ENCODE measurements at places on chromosomes 2 and 18.

DNA sequence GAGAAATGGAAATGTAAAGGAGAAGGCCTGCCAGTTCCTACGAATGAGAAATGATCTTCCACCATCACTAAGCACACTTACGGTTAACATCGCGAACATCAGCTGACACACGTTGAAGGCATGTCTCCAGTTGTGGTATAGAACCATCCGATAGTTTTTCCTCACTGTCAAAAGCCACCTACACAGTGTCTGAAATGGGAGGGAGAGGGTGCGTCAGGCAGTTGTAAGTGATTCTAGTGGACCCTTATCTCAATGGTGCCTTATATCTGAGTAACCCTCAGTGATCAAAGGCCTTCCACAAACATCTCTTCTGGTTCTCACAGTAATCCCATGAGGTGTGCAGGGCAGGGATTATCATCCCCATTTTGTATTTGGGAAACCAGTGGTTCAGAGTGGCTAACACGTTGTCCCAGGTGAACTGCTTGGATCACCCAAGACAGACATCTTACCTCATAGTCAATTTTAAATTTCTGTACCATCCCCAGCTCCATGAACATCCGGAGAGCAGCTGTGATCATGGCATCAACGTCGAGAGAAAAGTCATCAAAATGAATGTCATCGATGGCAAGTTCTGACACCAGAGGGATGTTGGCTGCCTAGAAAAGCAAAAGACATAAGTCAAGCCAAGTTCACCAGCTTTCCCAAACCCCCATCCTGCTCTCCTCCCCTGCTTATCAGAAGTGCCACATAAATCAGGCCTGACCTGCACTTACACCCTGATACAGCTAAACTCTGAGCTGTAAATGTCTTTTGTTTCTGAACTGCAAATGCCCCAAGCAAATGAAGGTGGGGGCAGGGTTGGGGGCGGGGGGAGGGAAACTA, 335.2 kb downstream of the AGPS start:
- no peak for DNase-seq

DNA sequence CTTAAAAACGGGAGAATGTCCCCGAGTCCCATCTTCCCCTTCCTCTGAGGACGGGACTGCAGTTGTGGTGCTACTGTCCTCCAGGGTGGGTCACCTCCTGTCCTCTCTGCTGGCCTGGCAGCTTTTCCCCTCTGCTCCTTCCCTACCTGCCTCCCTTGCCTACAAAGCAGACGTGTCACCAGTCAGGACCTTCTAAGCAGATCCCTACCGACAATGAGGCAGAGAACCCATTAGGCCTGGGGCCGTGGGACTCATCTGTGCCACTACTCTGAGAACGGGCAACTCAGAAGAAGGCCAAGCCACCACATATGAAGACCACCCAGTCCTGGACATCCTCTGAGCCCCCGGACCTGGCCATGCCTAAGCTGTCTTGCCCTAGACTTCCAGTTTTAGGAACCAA, 103.0 kb upstream of the TEX51 start:
- no peak for DNase-seq

DNA sequence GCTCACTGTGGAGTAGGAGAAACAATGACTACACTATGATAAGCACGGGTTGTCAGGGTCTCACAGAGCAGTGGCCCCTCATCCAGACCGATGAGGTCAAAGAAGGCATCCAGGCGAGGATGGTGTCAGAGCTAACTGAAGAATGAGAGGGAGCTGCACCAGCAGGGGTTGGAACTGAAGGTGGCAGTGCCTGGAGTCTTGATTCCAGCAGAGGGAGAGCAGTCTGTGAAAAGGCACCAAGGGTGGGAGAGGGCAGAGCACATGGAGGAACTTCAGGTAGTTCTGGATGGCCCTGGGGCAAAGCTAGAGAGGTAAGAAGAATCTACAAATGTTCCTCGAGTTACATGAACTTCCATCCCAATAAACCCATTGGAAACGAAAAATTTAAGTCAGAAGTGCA, 12.6 kb downstream of the ELMOD3 start:
- DNase-seq, result no peak

- no peak for DNase-seq
These were observed 474.8 kb downstream of the METTL4 start for GRCh38 chr18:2096551-2096950.

GRCh38 chr18:36075862-36076587, 8.7 kb upstream of the RPRD1A start:
- no peak for DNase-seq

DNA sequence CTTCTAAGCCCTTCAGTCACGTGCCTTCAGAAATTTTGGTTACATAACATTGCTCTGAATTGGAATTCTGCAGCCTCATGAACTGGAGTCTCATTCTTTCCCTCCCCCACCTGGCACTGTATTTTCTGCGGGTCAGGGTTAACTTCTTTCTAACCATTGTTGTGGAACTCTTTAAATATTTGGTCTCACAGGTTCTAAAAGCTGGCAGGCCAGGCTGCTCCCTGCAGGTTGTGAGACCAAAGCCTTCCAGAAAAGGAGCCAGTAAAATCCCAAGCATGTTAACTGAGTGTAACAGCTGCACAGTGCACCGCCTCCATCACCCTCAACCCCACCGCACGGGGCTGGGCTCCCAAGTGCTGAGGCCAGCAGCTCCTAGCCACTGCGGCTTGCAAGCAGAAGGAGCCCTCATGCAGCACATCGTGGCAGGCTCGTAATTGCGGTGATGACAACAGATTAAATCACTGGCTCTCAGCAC, 174.1 kb upstream of the ALPP start:
- DNase-seq, result no peak

GRCh38 chr18:9437672-9438071, 37.6 kb upstream of the RALBP1 start:
- no peak for DNase-seq

DNA sequence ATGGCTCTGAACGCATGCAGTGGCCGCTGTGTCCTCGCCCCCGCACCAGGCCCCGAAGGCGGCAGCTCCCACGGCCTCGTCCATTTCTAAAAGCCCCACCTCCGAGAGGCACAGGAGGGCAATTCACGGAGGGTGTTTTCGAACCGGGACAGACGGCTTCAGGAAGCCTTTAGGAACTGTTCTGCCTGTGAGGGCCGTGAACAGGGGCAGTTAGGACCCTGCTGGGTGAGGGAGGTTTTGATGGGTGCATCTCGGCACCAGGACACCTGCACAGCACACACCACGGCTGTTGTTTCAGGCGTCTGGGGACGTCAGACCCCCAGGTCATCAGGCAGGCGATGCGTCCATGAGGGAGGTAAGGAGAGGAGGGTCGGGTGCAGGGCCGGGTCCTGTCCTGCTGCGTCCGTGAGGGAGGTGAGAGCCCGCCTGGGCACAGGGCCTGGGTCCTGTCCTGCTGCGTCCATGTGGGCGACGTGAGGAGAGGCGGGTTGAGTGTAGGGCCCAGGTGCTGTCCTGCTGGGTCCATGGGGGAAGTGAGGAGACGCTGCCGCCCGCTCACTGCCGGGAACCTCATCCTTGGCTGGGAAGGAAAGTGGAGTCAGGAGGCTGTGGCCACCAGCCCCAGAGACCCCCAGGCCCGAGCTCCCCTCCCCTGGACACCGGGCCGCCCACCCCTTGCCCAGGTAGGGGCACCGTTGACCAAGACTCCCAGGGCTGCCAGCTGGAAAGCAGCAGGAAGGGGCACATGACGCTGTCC, 25.5 kb upstream of the KCNG2 start:
- no peak for DNase-seq

DNA sequence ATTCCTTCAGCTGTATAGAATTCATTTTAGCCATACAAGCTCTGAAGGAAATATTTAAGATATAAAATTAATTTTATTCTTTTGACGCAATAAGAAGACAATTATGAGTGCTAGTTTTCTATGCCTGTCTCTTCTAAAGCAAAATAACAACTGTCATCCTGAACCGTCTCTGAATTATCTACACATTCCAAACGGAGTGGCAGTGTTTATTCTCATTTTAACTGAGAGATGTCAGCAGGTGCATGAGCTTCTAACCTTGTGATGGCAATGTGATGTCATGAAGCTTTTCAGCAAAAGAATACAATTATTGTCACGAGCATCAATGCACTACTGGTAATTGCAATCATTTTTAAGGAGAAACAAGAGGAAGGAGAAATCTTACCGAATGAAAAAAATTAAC, 274.8 kb downstream of the SPAG16 start:
- no peak for DNase-seq

DNA sequence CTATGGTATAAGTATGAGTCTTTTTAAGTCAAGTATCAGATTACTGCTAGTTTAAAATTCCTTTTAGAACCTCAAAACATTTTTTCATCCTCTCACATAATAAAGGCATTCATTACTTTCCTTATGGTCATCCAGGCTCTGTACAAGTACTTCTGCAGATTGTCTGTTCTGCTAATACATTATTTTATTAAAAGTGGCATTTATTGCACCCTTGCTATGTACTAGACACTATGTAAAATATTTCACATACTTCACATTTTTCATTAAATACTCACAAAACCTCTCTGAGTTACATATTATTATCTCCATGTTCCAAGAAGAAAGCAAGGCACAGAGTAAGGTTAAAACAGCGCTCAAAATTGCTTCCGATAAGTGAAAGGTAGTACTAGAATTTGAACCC, 84.1 kb downstream of the RAPH1 start:
- DNase-seq, result no peak

DNA sequence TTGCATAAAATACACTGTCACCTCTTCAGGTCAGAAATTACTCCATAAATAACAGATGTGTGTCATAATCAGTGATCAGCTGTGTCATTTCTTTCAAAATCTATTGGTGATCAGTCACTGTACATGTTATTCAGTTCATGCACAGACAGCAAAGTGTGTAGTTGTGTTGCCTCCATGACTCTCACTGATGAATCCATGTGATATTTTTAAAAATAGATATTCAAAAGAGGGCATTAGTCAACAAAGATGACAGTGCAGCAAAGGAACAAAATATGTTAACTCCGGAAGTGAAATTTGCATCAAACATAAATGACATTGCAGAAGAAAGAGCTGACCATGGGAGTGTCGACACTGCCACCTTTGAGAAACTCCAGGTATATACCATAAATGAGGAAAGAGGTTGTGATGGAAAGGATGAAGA, 17.1 kb upstream of the MCM6 start:
- DNase-seq, result no peak

DNA sequence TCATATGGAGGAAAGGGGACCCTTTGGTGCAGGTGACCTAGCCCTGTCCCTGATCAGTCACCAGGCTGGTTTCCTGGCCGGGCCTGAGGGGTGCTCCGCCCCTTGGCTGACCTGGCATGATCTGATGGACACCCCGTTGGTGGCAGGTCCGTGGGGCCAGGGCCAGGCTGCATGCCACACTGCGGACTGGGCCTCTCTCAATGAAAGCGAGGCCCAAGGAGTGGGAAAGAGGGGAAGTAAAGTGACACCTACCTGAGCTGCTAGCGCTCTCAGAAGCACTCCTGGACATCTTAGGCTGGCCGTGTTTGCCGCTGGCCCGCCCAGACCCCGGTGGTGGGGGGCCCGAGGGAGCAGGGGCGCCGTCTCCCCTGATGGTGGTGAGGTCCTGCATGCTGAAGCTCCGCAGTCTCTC, 33.1 kb downstream of the MRPL35 start:
- no peak for DNase-seq

GRCh38 chr2:187365315-187365714, 82.7 kb downstream of the CALCRL start:
- DNase-seq, result no peak

- DNase-seq, result no peak
These were observed 195.3 kb upstream of the SMAD2 start for GRCh38 chr18:48125724-48126123.

DNA sequence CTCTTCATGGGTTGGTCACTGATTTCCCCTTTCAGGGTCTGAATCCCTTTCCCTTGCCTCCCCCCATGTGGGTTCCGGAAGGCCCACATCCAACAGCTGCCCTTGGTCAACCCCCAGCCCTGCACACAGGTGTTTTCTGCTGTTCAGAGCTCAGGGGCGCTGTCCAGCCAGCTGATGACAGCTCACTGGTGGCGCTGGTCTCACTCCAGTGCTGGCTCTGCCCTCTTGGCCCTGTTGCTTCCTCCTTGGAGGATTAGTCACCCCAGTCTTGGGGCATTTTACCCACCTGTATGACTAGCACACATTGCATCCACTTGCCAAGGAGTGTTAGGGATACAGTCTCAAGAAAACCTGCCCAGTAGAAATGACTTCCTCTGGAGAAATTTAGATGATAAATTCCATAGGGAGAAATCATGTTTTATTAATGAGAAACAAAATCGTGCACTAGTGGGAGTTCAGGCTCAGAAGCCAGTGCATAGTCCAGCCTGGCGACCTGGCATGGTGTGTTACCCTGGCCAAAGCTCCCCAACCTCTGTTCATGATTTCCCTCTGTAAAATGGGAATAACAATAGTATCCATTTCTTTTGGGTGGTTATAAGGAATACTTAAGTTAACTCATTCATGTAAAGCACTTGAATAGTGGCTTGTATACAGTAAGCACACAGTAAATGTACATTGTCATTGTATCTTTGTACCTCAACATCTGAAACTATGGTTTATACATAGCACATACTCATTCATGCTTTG, 21.6 kb downstream of the CRIM1 start:
- no peak for DNase-seq

Measured in stimulated activated CD4-positive, alpha-beta T cell treated with anti-CD3 and anti-CD28 coated beads, Interleukin-1b, Interleukin-23, amount 100 ng/mL, for 1 hour (primary cell).